ENCODE measurements at places on chromosomes 11 and 22.

- DNase-seq = peak; percentile 79
These were observed 28.5 kb upstream of the ALKBH3 start for GRCh38 chr11:43852057-43852636.

DNA sequence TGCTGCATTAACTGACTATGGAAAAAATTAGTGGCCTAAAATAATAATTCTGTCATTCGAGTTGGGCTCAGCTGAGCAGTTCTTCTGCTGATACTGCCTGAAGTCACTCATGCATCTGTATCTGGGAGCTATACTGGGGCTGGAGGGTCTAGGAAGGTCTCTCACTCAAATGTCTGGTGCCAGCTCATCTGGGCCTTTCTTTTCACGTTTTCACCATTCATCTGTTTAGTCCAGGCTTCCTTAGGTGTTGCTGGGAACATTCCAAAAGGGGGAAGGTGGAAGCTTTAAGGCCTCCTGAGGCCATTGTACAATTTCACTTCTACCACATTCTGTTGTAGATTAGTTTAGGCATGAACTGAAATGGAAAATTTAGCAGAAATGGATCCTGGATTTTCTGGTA lies 28.0 kb downstream of the YAP1 start:
- no peak for DNase-seq

DNA sequence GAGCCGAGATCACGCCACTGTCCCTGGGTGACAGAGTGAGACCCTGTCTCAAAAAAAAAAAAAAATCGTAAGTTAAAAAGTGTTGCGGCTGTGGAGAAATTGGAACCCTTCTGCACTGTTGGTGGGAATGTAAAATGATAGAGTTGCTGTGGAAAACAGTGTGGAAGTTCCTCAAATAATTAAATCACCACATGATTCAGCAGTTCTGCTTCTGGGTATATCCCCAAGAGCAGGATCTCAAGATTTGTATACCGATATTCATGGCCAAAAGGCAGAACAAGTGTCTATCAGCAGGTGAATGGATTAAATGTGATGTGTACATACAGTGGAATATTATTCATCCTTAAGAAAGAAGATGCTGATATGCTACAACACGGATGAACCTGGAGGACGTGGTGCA lies 3.8 kb downstream of the SELENOO start:
- DNase-seq = no peak

DNA sequence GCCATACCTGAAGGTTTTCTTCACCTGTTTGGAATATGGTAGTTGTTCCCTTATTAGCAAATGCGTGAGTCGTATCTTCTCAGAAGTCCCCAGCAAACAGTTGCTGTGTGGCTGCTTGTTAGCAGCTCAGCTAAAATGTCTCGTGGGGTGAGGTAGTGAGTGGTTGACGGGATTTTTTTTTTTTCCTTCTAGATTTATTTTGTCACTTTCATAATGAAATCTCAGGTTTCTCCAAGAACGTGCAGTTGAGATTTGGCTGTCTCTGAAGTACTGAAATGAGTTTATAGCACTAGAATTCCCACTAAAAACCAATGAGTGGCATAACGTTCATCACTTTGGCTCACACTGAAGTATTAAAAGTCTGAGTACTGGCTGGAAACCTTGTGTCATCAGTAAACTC lies 16.8 kb downstream of the RCN1 start:
- no peak for DNase-seq

- peak; percentile 21 for DNase-seq
These were observed 68.3 kb downstream of the C11orf58 start for GRCh38 chr11:16806791-16807190.

GRCh38 chr22:23126165-23127054 lies 15.4 kb downstream of the RSPH14 start:
- no peak for DNase-seq

GRCh38 chr11:72918851-72919250 lies 104.6 kb downstream of the ATG16L2 start:
- peak; percentile 17 for DNase-seq

DNA sequence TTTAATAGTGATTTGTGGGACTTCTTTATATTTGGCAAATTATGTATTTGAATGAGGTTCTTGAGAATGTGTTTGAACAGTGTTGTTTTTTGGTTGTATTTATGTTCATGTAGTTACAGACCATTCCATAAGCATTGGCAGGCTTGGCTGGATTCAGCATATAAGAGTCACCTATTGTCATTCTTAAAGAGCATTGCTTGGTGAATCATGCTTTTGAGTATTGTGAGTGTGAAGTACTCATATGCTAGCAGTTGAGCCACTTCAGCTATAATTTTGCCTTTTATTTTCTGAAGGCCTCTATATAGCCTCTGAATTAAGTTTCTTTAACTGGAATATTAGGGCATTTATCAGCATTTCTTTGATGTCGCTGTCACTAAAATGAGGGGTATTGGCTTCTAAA lies 110.0 kb upstream of the GAL start:
- peak; percentile 25 for DNase-seq
